ENCODE measurements at places on chromosomes 12 and 14.

- no peak for DNase-seq
Observed at GRCh38 chr14:103067231-103067954, 10.0 kb upstream of the CDC42BPB start.

GRCh38 chr14:100325231-100325632, 2.1 kb downstream of the SLC25A47 start:
- no peak for DNase-seq

- peak; percentile 81 for DNase-seq
Observed at GRCh38 chr12:123388177-123388950, 4.4 kb downstream of the KMT5A start.

DNA sequence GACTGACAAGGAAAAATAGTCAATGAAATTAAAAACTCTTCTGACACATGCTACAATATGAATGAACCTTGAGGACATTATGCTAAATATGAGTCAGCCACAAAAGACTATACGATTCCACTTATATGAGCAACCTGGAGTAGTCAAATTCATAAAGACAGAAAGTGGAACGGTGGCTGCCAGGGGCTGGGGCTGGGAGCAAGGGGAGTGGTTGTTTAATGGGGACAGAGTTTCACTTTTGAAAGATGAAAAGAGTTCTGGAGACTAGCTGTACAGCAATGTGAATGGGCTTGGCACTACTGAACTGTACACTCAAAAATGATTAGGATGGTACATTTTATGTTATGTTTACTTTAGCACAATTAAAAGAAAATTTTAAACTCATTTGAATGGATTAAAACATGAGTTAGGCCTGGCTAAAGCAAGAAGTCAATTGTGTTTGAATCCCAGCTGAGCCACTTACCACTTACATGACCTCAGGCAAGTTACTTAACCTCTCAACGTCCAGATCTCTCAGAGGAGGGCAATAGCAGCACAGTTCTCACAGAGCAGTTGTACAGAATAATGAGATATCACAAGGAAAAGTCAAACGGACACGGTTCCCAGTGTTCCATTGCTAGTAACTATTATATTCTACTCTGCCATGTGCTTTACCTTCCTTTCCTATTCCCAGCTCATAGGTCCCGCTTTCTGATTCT, 102.5 kb downstream of the SPTSSA start:
- DNase-seq: no peak

GRCh38 chr12:29211696-29212095, 62.6 kb downstream of the FAR2 start:
- no peak for DNase-seq

GRCh38 chr12:111745211-111745610, 21.5 kb upstream of the ALDH2 start:
- DNase-seq: no peak

GRCh38 chr12:56189918-56190694, 823 bp upstream of the SMARCC2 start:
- DNase-seq: peak; percentile 91

DNA sequence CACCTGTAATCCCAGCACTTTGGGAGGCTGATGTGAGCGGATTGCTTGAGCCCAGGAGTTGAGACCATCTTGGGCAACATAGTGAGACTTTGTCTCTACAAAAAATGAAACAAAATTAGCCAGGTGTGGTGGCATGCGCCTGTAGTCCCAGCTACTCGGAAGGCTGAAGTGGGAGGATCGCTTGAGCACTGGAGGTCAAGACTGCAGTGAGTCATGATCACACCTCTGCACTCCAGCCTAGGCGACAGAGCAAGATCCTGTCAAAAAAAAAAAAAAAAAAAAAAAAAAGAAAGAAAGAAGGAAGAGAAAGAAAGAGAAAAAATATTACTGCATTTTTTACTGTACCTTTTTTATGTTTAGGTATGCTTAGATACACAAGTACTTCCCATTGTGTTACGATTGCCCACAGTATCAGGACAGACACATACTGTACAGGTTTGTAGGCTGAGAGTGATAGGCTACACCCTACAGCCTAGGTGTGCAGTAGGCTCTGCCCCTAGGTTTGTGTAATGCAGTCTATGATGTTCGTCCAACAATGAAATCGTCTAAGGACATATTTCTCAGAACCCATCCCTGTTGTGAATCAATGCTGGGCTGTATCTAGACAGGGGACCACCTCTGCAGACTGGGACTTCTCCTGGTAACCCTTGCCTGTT, 160.4 kb upstream of the PWP1 start:
- no peak for DNase-seq

DNA sequence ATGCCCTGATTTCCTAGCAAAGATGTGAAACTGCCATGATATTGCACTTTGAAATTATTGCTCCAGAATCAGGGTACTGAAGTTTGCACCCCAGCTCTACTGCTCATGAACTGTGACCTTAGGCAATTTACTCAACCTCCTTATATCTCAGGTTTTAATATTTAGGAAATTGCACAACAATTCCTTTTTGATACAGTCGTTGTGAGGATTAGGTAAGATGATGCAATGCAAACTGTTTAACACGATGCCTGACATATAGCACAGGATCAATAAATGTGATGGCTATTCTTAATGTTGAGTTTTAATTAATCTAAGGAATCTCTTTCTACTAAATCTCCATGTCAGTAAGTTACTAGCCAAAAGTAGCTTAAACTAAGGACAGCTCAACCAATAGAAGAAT, 555.8 kb downstream of the GALC start:
- no peak for DNase-seq

DNA sequence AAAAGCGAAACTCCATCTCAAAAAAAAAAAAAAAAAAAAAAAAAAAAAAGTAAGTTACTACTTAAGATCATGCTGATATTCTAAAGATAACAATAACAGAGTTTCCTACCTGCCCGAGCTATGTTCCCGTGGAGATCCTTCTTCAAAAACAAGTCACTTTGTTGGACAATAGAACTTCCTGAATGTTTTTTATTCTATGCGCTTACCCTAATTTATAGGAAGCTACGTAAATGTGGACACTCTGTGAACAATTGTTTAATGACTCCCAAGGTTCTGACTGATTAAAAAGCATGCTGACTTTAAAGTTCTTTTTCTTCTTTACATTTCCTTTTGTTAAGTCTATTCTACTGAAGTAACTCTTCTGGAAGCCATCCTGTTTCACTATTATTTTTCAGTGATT, 52.5 kb downstream of the FGD4 start:
- DNase-seq: no peak

- DNase-seq: no peak
Observed at GRCh38 chr12:68224613-68225285, 861 bp downstream of the IL26 start.

DNA sequence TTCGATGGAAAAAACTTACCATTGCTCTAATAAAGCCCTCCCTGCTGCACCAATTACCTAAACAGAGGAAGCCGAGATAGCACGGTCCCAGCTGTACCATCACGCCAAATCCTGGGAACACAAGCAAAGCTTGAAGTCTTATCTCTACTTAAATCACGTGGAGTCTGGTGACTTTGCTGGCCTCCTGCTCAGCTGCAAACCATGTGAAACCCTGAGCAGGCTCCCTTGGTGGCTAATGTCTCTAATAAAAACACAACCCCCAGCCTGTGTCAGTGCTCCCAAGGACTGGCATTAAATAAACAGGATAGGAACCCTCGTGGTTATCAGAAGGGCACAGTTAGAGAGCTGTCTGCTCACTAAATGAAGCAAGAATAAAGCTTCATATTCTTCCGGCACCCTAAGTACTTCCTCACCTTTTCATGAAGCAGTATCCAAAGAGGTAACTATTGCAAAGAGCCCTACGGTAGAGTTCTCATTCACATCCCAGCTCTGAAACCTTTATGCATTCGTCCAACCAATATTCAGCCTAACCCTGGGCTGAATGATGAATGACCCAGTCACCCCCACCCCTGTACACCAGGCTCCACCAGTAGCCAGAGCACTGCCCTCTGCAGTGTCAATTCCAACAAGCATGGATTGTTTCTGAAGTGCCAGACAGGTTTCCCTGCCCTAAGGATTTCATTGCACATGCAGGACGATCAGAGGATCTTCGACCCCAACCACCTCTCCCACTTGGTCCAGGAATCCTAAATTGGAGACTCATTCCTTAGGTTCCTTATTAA, 452.7 kb upstream of the TMPO start:
- no peak for DNase-seq

- no peak for DNase-seq
Observed at GRCh38 chr12:65306366-65307168, 28.1 kb downstream of the MSRB3 start.

DNA sequence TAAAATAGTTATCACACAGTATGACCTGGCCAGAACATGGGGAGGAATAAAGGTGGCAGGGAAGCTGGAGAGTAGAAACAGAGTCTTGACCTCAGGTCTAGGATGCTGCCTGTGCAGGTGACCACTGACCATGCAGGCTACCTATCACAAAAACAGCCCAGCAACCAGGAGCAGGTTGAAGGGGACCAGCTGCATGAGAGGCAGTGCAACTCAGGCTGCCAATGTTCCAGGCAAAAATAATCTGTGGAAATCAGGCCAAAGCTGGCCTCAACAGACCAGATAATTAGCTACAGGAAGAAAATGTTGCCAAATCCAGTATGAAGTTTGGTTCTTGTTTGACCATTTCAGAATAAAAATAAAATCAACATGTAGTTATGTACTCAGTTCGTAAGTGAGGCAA, 72.6 kb downstream of the PDE6H start:
- no peak for DNase-seq

GRCh38 chr14:29757188-29757680, 170.4 kb downstream of the PRKD1 start:
- DNase-seq: no peak

- no peak for DNase-seq
Observed at GRCh38 chr14:21016413-21017190, 8.3 kb downstream of the NDRG2 start.

DNA sequence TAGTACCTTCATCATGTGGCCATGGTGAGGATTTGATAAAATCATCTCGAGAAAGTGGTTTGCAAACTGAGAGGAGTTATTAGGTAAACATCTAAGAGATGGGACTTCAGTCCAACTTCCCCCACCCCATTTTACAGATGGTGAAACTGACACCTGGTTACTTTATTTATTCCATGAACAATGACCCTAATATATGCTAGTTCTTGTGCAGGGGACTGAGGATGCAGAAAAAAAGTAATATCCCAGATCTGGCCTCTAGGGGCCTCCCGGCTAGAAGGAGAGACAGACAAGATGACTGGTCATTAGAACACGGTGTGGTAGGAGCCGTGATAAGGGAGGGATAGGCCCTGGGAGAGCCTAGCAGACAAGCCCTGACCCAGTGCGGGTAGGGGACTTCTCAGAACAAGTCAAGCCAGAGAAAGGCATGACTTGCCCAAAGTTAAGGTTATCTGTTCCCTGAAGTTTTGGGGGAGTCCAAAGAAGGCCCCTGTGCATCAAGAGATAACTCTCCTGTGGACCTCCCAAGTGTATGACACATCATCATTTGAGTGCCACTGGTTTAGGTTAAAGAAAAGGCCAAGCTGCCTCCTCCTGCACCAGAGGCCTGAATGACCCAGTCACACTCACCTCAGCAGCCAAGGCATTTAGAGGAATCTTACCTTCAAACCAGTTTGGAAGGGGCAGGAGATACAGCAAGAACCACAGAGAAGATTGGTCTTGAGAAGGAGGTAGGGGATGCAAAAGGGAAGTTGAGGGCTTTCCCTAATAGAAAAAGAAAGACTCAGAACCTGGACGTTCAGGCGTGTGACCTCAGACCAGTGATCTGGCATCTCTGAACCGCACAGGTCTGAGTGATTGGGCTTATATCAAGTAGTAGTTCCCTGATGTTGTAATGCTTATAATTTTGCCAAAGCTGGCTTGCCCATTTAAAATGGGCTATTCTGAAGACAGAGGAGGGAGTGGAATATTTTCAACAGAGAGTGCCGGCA, 1.6 kb downstream of the CMKLR1 start:
- no peak for DNase-seq

DNA sequence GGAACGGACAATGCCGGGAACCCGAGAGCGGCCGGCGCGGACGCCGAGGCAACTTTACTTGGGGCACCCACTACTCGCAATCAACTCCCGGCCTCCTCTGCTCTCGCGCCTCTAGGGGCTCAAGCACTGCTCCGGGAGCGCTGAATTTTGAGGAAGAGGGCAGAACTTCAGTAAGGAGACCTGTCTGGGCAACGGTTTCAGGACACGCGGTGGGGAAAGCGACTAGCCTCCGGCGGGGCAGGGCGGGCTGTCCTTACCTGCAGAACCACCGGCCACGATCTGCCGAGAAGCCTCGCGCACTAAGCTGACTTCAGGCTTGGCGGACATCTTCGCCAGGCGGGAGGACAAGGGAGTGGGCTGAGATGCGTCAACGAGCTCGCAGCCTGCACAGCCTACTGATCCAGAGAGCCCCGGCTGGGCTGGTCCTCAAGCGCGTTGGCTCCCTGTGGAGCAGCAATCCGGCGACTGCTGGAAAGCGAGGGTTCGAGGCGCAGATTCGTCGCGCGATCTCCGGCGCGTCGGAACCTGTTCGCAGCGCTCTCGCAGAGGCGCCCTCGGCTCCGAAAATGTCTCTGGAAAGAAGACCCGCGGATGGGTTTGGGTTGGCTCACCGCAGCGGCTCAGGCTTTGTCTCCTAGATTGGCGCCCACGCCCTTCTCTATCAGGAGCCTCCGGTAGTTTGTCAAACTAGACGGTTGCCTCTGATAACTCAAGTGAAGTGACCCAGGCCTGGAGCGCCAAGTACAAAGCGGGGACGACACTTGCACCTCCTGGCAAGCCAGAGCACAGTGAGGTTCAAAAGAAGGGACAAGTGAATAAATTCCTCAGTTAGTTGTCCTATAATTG, at the start of gene SLC25A21:
Gene SLC25A21, minus strand, starts transcription at position 583 of the 846 bp plus-strand sequence.
- DNase-seq: peak; percentile 7

DNA sequence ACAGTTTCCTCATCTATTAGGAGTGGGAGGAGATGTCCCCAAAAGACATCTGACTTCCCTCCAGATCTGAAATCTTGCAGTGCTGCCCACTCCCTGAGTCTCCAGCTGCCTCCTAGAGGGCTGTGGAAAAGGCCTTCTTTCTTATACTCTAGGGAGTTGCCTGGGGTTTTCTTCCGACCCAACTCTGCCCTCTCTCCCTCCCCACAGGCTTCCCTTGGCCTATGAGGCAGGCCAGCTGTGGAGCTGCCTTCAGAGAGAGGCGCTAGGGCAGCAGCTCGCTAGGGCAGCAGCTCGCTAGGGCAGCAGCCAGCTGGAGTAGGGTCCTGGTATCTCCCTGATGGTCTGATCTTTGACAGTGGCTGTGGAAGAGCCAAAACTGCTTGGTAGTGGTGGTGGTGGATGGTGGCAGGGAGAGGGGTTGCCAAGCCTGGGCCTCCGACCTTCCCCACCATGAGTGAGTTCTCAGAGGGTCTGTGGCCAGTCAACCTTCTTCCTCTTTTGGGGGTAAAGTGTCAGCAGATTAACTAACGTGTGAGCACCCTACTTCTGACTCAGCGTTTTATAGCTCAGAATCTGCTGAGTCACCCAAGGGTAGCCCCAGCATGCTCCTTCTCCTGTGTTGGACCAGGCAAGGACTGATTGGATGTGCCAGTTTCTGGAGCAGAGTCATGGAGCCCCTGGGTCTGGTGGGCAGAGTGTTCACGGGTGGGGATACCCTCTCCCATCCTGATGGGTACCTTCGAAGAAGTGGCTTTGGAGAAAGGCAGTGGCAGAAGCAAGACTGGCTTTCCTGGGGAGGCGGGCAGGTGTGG, 2.3 kb downstream of the SLC48A1 start:
- DNase-seq: no peak
